ENCODE measurements at places on chromosomes 3 and 15. TPM values are rescaled to one million over a fixed set of nuclear protein-coding genes. Genes with fewer than 3 reads are reported as not detected.

Gene HYAL1
- total RNA-seq, result 4.3 TPM

DNA sequence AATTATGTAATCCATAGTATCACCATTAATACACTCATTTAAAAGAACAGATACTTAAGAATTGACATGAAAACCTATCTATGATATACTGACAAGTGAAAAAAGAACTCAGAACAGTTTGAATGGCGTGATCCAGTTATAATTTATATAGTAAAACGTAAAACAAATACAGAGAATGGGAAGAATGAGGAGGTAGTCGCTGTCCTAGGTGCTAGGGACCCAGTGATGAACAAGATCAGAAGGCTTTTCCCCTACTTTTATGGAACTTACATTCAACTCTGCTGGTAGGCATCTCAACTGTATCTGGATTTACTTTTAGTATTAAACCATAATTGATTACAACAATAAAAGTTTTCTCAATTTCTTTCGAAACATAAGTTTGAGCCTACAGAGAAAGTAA lies 31.8 kb downstream of the GSK3B start:
- DNase-seq, result no peak

- DNase-seq, result no peak
Observed at GRCh38 chr3:15899388-15899787, 101.6 kb upstream of the ANKRD28 start.

GRCh38 chr15:69307939-69308338 lies 9.2 kb downstream of the PAQR5 start:
- DNase-seq, result no peak

Gene PLAAT1
- total RNA-seq, result not detected

- DNase-seq, result peak; percentile 78
Observed at GRCh38 chr3:9750556-9751411, 1.0 kb downstream of the OGG1 start.

DNA sequence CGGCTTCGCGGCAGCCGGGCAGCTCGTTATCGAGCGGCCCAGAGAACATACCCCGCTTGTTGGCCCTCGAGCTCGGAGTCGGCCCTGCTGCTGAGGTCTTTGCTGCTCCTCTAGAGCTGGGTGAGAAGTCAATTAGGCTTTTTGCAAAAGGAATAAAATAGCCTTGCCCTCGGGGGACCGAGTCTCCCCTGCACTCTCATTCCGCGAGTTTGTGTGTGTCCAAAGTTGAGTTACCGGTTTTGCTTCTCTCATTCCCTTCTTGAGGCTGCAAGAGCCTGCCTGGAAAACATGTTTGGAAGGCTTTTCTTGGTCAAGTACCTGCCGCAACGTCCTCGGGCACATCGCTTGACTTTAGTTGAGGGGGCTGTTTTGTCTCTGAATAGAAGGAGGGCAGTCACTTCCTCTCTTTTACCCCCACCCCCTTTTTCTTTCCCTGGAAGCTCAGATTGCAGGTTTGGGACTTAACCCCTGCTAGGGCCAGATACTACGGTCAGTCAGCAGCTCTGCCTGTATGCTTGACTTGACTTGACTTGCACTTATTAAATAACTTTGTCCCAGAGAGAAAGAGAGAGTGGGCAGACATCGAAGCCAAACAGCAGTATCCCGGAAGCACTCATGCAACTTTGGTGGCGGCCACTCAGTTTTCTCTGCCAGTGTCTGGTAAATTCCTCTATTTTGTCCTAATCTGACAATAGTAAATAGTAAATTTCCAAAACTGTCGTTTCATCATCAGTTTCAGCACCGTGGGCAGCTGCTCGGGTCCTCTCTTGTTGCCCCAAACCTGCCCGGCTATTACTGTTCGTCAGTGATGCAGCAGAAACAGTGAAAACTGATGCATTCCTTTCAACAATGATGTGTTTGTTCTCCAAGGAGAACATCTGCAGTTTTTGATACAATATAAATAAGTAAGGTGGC lies 609 bp downstream of the RNF13 start:
- DNase-seq, result peak; percentile 19

DNA sequence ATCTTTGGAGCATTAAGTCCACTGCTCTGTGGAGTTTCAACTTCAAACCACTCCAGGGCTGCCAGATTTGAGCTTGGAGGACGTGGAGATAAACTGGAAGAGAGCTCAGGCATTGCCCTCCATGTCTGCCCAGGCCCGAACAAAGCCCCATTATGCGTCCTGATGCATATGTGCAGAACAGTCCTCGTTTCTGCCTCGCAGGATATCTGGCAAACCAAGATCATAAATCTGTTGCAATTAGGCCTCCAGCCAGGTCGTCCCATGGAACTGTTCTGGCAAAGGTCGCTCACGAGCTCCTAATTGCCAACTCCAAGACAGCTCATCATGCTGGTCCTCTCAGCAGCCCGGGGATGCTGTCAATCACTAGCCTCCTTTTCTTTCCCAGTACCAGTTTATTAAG lies 91.2 kb downstream of the SEMA5B start:
- no peak for DNase-seq

DNA sequence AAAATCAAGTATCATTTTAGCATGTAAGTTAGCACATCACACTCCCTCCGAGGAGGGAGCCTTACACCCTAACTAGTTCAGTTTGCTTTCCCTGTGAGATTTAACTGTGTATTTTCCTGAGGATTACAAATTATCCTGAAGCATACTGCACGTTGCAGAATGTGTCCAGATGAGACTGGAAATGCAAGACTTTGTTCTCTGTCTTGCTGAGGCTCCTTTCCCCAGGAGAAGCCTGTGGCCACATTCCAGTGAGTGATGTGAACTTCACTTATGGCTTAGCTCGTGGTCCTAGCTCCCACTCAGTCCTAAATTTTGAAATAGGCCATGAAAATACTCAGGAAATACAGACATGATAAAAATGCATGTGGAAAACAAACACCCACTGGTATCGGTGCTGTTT lies 23.7 kb downstream of the PDZRN3 start:
- DNase-seq, result no peak

- no peak for DNase-seq
Observed at GRCh38 chr15:89799918-89800498, 14.6 kb downstream of the ANPEP start.

- DNase-seq, result no peak
Observed at GRCh38 chr15:83477172-83477807, 30.1 kb downstream of the SH3GL3 start.

Gene DNAH12
- 0.35 TPM for total RNA-seq

GRCh38 chr3:75180945-75181298 lies 483.2 kb upstream of the FRG2C start:
- DNase-seq, result no peak

Gene IFT122
- 10.9 TPM for total RNA-seq

Gene GOLGA6L7
- total RNA-seq, result not detected

DNA sequence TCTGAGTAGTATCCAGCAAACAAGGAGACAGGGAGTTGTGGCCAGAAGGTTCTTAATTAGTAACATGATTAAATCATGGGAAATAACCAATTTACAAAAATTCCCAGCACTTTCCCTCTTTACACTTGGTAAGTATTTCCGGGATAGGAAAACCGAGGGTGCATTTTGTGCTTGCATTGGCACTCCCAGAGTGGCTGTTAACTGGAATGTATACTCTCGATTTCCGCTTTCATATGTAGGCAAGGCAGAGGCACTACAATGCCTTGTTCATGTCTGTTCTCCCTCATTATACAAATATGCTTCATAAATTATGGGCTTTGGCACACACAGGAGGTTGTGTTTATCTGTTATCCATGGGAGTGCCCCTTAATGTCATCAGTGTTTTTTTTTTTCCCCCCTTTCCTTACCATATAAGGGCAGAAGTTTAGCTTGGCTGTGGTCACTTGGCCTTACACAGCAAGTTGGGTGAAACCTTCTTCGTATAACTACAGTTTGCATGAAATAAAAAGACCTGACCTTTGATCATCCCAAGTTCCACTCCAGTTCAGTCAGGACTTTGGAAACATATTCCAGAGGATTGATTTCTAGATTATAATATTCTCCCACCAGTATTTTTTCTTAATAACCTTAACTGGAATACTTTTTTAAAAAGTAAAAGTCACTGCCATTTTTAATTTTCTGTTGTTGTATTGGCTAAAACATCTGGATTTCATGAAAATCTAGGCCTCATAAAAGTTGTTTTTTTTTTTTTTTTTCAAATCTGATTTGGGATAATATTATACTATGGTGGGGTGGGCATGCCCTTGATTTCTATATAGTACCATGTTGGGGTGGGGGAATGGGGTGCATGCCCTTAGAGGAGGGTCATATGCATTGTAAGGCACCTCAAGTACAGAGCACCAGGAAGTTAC lies 8.9 kb downstream of the TPM1 start:
- DNase-seq, result no peak

DNA sequence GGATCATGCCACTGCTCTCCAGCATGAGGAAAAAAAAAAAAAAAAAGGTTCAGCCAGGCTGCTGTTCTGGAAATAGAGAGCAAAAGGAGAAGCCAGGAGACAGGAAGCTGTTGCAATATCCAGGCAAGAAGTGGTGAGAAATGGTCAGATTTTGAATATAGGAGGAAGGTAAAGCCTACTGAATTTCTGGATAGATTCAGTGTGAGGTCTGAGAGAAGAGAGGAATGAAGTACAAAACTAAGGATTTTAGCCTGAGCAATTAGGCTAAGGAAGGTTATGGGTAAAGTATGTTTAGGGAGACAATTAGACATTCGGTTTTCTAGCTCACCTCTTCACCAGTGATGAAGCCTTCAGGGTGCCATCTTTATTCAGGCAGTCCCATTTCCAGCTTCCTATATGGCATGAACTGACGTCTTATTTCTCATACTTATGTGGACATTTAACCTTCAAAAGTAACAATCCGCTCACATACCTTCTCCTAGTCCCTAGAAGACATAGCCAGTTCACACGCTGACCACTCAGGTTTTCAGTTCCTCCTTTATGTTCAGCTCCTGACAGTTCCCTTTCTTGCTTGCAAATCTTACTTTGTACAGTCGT lies 57.2 kb downstream of the KIF9 start:
- no peak for DNase-seq

Gene KCNH8
- total RNA-seq, result 1.5 TPM

DNA sequence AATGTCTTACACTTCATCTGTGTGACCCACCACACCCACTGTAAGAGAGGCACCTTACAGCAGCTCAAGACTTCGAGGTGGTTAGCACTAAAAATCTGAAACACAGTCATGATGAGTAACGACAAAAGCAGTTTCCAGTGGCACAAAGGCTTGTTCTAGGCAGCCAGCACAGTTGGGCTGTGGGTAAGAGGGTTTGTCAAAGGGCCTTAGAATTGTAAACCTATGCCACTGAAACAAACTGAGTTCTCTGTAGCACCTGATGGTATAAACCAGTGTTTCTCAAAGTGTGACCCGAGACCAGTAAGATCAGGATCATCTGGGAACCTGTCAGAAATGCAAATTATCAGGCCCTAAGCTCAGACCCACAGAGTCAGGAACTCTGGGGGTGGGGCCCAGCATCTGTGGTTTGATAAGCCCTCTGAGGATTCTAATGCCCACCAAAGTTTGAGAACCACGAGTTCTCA lies 36.5 kb downstream of the DAPK2 start:
- DNase-seq, result no peak

DNA sequence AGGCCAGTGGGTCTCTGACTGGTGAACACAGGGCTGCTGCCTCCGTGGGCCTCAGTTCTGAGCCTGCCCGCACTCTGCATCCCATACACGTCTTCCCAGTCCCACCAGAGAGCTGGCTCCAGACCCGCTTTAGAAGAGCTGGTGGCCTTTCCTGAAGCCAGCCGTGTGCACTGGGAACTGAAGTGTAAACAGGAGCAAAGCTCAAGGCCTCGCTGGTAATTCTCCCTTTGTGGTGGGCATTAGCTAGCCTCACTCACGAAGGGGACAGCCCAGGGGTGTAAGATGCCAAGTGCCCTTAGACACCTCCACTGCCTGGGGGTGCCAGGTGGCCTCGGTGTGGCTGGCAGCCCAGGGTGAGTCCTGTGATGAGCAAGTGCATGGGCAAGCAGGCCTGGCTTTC lies 12.9 kb upstream of the LINGO1 start:
- no peak for DNase-seq
